Stimulated activated CD8-positive, alpha-beta memory T cell treated with anti-CD3 and anti-CD28 coated beads, Interleukin-2, amount 100 ng/mL, for 48 hours (primary cell): ENCODE measurements at places on chromosomes 6 and 20.
A peak's percentile ranks its signal among the peaks of the same experiment; 100 is the strongest.

GRCh38 chr6:143598466-143599080 lies 79.2 kb upstream of the PHACTR2 start:
- DNase-seq = no peak

- DNase-seq = no peak
Measured at GRCh38 chr6:84835340-84835739, 70.9 kb upstream of the TBX18 start.

DNA sequence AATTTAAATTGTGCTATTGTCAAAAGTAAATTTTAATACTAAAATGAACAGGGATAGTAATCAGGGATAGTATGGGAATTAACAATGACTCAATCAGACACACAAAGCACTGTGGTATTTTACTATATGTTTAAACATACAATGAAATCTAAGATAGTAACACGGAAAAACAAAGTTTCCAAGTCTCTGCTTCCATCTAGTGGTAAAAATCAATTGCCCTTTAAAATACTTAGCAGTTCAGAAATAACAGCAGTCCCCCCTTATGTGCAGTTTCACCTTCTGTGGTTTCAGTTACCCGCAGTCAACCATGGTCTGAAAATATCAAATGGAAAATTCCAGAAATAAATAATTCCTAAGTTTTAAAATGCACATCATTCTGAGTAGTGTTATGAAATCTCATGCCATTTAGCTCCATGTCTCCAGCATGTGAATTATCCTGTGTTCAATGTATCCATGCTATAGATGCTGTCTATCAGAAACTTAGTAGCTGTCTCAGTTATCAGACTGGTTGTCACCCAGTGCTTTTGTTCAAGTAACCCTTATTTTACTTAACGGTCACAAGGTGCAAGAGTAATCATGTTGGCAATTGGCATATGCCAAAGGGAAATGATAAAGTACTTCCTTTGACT lies 58.5 kb downstream of the AHI1 start:
- DNase-seq = no peak

DNA sequence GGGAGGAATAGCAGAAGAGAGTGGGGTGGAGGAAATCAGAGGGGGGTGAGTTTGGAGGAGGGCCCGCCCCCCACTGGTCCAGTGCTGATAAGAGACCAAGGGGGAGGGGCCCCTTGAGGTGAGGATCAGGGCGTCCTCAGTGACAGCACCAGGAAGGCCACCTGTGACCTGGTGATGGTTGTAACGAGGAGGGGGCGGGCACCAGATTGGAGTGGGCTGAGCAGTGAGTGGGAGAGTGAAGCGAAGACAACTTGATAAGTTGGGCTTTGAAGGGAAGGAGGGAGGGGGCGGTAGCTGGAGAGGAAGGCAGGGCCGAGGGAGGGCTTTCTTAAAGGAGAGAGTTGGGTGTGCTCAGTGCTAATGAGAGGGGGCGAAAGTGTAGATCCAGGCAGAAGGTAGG lies 30.7 kb downstream of the CDH22 start:
- no peak for DNase-seq

GRCh38 chr20:7657569-7657968 lies 282.7 kb downstream of the HAO1 start:
- no peak for DNase-seq

- DNase-seq = no peak
Measured at GRCh38 chr6:131669891-131670290, 31.3 kb downstream of the OR2A4 start.

- no peak for DNase-seq
Measured at GRCh38 chr6:117130125-117130524, 135.2 kb upstream of the VGLL2 start.

- no peak for DNase-seq
Measured at GRCh38 chr6:108116546-108117426, 42.2 kb upstream of the OSTM1 start.

DNA sequence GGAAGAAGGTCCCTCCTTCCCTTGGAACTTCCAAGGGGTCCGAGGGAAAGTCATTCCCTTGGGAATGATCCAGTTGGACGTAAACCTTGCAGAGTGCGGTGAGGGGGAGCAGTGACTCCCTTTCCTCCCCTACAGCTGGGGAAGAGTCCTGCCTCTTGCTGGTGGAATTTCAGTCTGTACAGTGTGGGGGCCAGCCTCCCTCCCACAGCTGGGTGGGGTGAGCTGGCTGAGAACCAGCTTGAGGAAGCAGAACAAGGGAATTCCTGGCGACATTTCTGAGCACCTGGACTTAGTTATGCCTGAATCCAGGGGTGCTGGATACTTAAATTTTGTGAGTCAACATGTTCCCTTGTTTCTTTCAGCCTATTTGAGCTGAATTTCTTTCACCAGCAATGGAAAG lies 152.0 kb downstream of the ANKRD60 start:
- DNase-seq = no peak

DNA sequence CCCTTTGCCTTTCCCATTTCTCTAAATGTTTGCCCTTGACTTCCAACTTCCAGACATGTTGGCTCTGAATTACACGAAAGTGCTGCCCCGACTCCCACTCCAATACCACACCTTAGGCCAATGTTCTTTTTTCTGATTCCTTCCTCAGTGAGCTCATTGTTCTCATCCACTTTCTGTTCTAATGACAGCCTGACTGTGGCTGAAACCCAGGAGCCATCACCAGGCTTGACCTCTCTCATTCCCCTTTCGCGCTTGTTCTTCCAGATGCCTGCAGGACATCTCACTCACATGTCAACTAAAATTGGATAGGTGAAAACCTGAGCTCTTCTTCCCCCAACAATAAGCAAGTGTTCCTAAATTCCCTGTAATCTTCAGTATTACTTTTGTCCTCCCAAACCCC lies 40.4 kb downstream of the PTPRK start:
- DNase-seq = no peak

- DNase-seq = peak; percentile 17
Measured at GRCh38 chr6:53306819-53307347, 41.9 kb downstream of the ELOVL5 start.

DNA sequence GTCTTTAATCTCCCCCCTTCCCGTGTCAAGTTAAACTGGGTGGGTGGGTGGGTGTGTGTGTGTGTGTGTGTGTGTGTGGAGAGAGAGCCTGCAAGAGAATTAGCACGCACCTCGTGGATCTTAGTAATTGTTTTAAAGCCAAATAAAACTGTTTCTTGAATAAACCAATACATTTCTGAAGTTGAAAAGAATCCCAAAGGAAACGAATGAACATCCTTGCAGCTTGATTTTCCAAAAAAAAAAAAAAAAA lies 381 bp upstream of the BICRAL start:
- no peak for DNase-seq

GRCh38 chr6:82436740-82437139 lies 73.1 kb downstream of the TPBG start:
- no peak for DNase-seq

- no peak for DNase-seq
Measured at GRCh38 chr6:137277971-137278637, 58.9 kb upstream of the IFNGR1 start.

- no peak for DNase-seq
Measured at GRCh38 chr6:105807905-105808304, 278.2 kb upstream of the PRDM1 start.

DNA sequence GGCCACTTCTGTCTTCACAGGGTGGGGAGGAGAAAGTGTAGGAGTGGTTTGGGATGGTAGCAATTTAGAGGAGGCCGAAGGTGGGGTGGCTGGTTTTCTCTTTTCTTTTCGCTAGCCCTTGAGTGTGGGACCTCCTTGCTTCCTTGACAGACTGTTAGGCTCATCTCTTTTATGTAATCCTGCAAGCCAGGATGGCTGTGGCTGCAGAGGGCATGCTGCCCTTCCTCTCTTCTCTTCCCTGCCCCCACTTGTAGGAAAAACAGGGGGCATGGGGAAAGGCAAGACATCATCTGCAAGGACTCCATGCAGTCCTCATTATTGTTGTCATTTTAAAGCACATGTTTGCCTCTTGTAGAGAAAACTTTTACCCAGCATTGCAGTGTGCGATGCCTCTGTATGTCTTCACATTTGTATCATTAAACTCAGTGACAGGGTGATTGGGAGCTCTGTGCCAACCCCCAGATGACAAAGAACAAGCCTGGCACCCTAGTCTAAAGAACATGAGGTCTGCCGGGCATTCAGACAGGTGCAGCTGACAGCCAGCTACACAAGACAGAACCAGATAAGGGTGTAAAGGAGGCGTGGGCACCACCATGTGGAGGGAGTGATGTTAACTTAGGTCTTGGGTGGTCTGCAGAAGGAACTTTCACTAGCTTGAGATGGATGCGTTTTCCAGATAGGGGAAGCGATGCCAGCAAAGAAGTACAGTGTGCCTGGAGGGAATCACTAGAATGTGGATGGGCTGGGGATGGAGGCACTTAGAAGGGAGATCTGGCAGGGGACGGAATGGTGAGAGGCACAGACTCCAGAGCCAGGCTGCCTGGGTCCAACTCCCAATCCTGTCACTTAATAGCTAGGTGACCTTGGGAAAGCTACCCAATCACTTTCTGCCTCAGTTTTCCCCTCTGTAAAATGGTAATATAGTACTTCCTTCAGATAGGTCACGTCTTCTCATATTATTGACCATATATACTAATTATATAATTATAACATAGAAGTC lies 207.6 kb downstream of the TBC1D7 start:
- no peak for DNase-seq

GRCh38 chr6:43107344-43108062 lies 31.4 kb downstream of the PTK7 start:
- DNase-seq = no peak

- no peak for DNase-seq
Measured at GRCh38 chr6:87074101-87074621, 20.7 kb downstream of the CGA start.

DNA sequence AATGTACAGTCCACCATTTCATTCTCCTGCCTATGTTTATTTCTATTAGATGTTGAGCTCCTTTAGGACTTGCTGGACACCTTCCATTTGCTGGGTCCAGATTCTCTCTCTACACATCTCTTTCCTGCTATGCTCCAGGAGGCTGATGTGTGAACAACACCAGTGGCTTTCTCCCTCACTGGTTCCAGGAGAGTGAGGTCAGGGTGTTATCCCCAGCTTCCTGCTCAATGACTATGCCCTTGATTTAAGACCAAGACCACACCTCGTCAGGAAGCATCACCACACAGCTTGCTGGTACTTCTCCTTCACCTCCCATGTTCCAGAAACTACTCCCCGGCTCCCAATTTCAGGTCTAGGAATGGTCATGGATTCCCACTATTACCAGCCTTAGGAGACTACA lies 31.3 kb upstream of the E2F3 start:
- DNase-seq = no peak

GRCh38 chr6:119453242-119454200 lies 104.0 kb upstream of the MAN1A1 start:
- DNase-seq = no peak

DNA sequence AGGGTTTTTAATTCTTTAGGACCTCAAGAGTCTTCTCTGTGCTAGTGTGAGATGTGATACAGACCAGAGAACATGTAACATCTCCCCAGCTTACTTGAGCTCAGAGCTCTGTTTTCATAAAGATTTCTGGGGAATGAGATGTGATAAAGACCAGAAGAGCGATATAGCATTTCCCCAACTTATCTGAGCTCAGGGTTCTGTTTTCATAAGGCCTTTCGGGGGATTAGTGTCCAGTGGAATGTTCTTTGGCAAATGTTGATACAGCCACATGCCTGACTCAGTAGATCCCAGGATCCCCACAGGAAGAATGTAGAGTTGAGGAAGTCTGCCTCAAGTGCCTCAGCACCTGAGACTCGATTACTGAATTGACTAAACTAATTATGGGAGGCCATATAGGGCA lies 18.7 kb upstream of the TOP1 start:
- DNase-seq = no peak
